ENCODE measurements at places on chromosomes 6 and 20. TPM values are rescaled to one million over a fixed set of nuclear protein-coding genes. Genes with fewer than 3 reads are reported as not detected.

Gene ANKRD66
- not detected for total RNA-seq

Gene BMP7
- total RNA-seq: 0.82 TPM

Gene PPP1R16B
- 37.3 TPM for total RNA-seq

Gene CASS4
- total RNA-seq: 3.4 TPM

Gene TAAR2
- total RNA-seq: not detected

Gene SLC22A16
- not detected for total RNA-seq

Gene DZANK1
- 2.2 TPM for total RNA-seq

Gene SLC4A11
- total RNA-seq: 5.3 TPM

Gene COQ3
- 2.4 TPM for total RNA-seq

Gene FOXC1
- total RNA-seq: 4.8 TPM

Gene IRAK1BP1
- total RNA-seq: 2.4 TPM

Gene REM1
- 5.3 TPM for total RNA-seq

Gene HTR1B
- not detected for total RNA-seq

Gene ZFP64
- 8.8 TPM for total RNA-seq

Gene MAFB
- total RNA-seq: 125 TPM

Gene MATN4
- 0.34 TPM for total RNA-seq

Gene CEP43
- total RNA-seq: 16.2 TPM

Gene IYD
- total RNA-seq: under 0.01 TPM

Gene TFAP2A
- total RNA-seq: not detected

Gene GRM1
- total RNA-seq: under 0.01 TPM

Gene OCSTAMP
- total RNA-seq: not detected

Gene FAM184A
- total RNA-seq: 7.5 TPM

Gene FRK
- 1.3 TPM for total RNA-seq

Gene LPA
- total RNA-seq: not detected

Gene CDH4
- not detected for total RNA-seq

Gene SIGLEC1
- total RNA-seq: 36.0 TPM

Gene SAMD5
- total RNA-seq: 0.38 TPM

Gene SLC26A8
- 2.2 TPM for total RNA-seq

Gene AURKA
- 5.9 TPM for total RNA-seq

Gene NOTCH4
- total RNA-seq: 212 TPM

Gene MEP1A
- not detected for total RNA-seq

Gene ZFP57
- total RNA-seq: not detected

Gene PDYN
- total RNA-seq: not detected

Gene DYNLT2
- 1.6 TPM for total RNA-seq

Gene IL17A
- total RNA-seq: not detected

Gene GPR63
- total RNA-seq: 0.34 TPM

Gene GSTA1
- total RNA-seq: not detected

Data from subcutaneous adipose tissue (tissue), 4 donors.